ENCODE measurements at places on chromosomes 12 and 14. TPM values are rescaled to one million over a fixed set of nuclear protein-coding genes. Genes with fewer than 3 reads are reported as not detected.

The PRH2 gene
- not detected for total RNA-seq

The TPPP2 gene
- not detected for total RNA-seq

The P2RX2 gene
- not detected for total RNA-seq

The PDZRN4 gene
- total RNA-seq = not detected

The LRP1 gene
- total RNA-seq = 16.3 TPM
